ENCODE measurements at places on chromosomes 12 and 14.
A peak's percentile ranks its signal among the peaks of the same experiment; 100 is the strongest.

DNA sequence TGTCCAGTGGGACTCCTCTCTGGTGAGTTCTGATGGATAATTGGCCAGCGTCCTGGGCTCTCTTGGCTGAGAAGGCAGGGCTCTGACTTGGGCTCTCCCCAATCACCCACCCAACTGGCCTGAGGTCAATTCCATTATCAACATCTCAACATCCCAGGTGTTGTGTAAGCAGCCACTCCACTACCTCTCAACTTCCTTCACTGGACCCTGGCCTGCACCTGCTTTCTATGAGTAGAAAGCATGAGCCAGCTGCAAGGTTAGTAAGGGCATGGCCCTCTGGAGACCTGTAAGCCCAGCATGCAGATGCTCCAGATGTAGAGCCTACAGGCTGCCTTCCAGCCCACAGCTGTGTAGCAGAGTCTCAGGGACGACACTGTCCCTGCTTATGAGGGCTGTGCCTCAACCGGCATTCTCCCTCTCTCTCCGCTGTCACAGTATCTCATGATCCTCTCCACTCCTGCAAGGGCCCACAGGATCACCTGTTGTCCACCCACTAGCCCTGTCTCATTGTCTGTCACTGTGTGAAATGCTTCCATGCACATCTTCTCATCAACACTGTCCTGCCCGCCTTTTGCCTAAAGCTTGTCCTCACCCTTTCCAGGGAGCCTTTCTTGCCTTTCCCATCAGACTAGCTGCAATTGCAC is 5.4 kb upstream of the KRT81 start:
- no peak for DNase-seq

DNA sequence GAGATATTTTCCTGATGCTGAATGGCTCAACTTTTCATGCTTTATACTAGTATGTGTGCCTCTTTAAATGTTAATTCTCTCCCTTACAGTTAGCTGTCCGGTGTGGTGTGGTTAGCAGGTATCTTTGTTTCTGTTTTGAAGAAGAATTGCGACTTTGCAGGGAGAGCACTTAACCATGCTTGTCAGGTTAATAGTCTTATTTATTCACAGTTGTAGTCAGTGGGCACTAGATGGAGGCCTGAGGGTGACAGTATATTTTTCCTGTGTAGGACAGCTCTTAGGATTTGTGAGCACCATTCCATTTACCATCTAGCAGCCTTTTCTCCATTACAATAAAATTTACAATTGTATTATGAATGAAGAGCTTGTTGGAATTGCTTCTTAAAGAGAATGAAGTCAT is 34.9 kb downstream of the PDE3A start:
- no peak for DNase-seq

DNA sequence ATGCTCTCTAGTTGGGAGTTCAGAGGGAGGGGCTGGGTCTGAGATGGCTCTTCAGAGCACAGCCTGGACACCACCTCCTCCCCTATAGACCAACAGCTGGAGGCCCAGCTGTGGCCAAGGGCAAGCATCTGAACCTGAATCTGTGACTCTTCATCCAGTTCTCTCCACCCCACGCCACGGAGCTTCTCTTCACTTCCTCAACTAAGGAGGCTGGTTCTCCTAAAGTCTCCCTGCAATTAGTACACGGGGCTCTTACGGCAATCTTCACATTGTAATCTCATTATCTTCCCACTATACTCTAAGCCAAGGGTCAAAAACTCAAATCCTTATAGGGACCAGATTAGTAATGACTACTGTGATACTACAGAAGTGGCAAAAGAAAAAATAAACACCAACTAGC is 9.8 kb downstream of the NRDE2 start:
- no peak for DNase-seq

- DNase-seq = peak; percentile 82
Measured at GRCh38 chr14:51979088-51979709, 10.1 kb upstream of the RTRAF start.

DNA sequence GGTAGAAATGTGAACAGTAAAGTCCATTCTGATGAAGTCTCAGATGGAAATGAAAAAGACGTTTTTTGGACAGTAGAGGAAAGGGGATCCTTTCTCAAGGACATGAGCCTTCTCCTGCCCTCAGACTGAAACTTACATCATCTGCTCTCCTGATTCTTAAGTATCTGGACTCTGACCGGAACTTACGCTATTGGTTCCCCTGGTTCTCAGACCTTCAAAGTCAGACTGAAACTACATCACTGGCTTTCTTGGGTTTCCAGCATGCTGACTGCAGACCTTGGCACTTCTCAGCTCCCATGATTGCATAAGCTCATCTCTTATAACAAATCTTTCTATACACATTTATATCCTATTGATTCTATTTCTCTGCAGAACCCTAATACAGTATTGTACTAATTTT is 291.0 kb downstream of the SNAPC1 start:
- no peak for DNase-seq

- peak; percentile 57 for DNase-seq
Measured at GRCh38 chr14:28373721-28374120, 392.9 kb upstream of the FOXG1 start.

DNA sequence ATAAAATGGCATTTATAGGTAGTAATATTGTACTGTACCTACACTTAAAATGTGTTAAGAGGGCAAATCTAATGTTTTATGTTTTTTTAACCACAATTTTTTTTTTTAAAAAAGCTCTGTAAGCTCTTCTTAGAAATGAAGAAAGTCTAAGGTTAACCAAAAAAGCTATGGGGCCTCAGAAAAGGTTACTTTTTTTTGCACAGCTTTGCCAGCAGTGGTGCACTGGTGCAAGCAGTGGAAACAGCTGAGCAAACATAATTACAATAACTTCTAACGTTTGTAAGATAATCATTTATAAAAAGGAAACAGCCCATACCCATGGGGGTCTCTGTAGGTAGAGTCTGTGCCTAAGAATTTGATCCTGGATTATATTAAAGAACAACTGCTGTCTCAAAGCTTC is 85.1 kb upstream of the NID2 start:
- no peak for DNase-seq

DNA sequence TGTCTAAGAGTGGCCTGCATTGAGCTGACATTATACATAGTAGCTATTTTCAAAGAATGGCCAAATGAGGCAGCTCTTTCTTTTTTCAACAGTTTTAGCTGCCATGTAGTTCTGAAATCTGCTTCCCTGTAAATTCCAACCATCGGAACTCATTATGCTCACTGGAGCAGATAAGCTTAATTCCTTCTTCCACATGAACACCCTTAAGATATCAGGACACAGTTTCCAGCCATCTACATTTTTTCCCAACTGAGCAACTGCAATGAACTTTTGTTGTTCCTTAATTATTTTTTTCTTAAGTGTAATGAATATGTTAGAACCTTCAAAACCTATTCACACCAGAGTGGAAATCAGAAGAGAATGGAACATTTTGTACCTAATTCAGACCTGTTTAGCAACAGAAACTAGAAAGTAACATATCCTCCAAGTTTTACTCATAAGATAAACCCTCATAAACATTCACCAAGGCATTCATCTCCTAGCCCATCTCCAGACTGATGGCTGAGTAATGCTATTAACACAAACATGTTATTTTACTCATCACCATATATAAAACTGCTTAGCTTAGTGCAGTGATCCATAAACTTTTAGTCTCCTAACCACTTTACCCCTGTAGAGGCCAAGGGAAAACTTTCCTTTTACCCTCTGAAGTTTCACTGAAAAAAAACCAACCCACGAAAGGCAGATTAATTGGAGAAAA is 296.1 kb upstream of the SYT1 start:
- DNase-seq = no peak

DNA sequence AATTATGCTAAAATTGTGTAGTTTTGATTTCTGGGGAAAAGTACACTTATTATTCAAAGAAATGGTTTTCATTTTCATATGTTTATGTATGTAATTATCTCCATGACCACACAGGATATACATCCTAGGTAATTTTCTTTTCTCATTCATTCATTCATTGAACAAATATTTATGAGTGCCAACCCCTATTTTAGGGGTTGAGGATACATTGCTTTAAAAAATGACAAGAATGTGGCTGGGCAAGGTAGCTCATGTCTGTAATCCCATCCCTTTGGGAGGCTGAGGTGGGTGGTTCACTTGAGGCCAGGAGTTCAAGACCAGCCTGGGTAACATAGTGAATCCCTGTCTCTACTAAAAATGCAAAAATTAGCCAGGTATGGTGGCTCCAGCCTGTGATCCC is 40.9 kb downstream of the SGPP1 start:
- DNase-seq = no peak

DNA sequence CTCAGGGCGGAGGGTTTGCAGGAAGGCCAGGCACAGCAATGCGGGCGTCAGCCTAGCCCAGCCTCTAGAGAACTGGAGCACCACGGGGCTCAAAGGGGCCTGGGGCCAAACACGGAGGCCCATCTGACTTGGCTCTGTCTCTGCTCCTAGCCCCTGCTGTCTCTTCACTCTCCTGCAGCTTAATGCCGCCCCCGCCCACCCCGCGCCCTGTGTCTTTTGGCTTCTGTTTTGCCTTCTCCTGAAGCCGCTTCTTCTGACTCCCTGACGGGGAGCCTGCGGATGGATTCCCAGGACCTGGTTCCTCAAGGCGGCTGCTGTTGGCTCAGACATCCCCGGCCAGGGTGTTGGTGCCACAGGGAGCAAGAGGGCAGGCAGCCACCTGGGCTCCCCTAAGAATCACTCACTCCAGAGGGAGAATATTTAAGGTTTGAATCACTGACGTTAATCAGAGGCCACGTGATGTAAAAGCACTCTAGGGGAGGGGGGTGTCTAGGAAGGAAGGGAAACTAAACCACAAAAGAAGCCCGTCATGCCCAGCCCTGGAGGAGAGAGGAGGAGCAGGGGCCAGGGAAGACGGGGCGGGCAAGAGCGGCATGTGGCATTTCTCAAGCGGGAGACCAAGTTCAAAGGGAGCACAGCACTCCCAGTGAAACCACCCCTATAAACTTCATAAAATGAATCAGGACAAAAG is 36.9 kb upstream of the PRMT8 start:
- no peak for DNase-seq

DNA sequence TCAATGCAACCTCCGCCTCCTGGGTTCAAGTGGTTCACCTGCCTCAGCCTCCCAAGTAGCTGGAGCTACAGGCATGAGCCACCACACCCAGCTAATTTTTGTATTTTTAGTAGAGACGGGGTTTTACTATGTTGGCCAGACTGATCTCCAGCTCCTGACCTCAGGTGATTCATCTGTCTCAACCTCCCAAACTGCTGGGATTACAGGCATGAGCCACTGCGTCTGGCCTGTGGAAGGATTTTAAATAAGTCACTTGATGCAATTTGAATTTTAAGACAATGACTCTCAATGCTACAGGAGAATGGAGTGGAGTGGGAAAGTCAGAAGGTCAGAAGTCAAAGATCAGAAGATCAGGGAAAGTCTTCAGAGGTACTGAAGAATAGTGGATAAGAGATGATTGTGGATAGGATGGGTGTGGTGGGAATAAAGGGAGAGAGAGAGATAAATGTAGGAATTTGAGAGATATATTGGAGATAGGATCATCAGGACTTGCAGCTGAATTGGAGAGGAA is 15.4 kb downstream of the TMEM52B start:
- DNase-seq = no peak

GRCh38 chr14:94058674-94059138 is 22.3 kb downstream of the DDX24 start:
- DNase-seq = no peak

GRCh38 chr14:105924951-105925591 is 398.7 kb downstream of the TMEM121 start:
- DNase-seq = no peak

GRCh38 chr12:3869865-3870264 is 3.3 kb downstream of the PARP11 start:
- DNase-seq = no peak

DNA sequence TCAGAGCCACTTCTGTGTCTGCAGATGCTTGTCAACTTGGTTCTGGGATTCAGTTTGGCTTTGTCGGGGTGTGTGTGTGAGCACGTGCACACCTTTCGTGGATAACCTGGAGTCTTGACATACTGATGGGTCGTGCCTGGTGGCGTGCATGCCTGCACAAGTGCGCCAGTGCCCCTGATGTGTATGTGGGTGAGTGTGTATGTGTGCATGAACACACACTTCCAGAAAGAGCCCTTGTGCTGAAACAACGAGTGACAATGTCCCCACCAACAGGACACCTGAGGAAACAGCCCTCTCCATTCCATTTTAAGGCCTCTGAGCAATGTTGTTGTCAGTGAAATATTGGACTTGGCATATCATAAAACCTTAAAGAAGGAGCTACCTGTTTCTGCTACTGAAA is 53.9 kb downstream of the SMUG1 start:
- DNase-seq = no peak

DNA sequence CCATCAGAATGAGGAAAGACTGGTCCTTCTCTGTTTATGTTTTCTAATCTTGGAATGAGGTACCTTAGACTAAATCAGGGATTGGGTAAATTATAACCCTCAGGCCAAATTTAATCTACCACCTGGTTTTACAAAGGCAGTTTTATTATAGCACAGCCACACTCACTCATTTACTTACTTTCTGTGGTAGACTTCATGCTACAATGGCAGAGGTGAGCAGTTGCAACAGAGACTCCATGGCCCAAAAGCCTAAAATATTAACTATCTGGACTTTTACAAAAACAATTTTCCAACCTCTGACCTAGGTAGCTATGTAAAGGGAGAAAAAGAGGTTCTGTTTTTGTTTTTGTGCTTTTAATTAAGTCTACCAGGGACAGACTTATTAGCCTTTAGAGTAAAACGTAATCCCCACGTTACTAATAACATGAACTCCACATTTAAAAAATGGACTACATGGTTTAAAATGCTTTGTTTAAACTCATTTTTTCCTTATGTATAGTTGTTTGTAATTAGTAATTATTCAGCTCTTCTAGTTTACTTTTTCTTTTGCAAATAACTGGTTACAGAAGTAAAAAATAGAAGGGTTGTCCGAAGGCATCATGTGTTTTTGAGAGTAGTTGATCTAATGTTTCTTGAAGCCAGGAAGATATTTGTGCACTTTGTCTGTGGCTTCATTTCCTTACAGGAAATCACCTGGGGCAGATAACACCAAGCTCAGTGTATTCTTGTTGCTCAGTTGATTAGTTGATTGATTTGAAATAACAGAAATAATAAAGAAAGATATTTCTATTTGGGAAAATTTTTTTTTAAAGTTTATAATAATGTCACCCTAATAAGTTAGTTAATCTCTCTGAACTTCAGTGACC is 57.6 kb upstream of the ATP2B1 start:
- no peak for DNase-seq

GRCh38 chr14:85313560-85314207 is 216.3 kb upstream of the FLRT2 start:
- DNase-seq = no peak
